ENCODE measurements at places on chromosomes 2 and 18.

DNA sequence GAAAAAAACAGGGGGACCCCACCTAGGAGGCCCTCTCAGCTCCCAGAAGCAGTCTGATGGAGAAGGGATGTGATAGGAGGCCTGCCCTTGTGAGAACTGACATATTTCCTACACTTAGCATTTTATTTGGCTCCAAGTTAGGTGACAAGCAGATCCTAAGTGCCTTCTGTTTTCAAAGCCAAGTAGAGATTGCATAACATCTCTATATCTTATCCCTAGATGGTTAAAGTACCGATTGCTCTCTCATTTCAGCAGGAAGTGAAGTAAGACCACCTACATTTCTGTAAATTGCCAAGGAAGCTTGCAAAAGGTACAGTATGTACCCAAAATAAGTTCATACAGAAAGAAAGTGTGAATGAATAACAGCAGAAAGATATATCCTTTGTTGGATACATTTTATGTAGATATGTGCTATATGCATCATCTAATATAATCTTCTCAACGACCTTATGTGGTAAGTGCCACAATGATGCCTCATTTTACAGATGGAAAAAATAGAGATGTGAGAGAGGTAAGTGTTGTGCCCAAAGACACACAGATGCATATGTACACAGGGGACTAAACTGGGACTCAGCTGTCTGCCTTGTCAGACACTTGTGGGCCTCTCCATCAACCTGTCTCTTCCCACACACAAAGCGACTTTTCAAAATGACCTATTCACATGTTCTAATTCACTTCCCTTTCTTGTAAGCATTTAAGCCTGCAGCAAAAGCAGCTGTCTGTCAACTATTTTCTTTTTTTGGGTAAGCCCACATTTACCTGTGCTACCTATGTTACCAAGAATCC, 38.9 kb downstream of the DHRS9 start:
- no peak overlapping the region for H3K4me3 ChIP-seq
- peaks cover 3% of the 10 kb centered on the region for H3K4me1 ChIP-seq
- no peak for DNase-seq

GRCh38 chr18:35653392-35654135, 72.0 kb downstream of the GALNT1 start:
- no peaks in the 10 kb centered on the region for H3K36me3 ChIP-seq
- H3K27ac ChIP-seq = no peak overlapping the region
- no peaks in the 10 kb centered on the region for H3K27me3 ChIP-seq
- H3K4me3 ChIP-seq = no peak overlapping the region
- no peak for DNase-seq

- no peak overlapping the region for H3K4me3 ChIP-seq
- peaks cover 10% of the 10 kb centered on the region for H3K4me1 ChIP-seq
- no peaks in the 10 kb centered on the region for H3K27me3 ChIP-seq
Observed at GRCh38 chr2:236724200-236724599, 154.6 kb downstream of the ACKR3 start.

DNA sequence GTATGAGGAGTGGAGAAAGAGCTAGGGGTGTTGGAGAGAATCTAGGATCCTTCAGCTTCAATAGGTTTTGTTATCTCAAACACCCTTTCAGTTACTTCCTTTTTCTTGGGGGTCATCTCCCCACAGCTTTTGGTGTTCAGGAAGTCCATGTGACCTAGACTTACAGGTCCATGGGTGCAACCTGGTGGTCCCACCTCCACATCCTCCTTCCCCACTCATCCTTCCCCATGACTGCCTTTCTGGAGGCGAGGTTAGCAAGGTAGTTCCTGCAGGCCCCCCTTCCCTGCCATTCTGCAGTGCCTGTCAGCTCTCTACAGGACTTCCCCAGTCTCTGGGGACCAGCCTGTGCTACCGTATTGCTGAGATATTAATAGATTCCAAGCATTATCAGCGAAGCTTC, 107.6 kb downstream of the TMEM17 start:
- no peaks in the 10 kb centered on the region for H3K27me3 ChIP-seq
- DNase-seq = no peak
- H3K4me3 ChIP-seq = no peak overlapping the region
- no peak overlapping the region for H3K27ac ChIP-seq
- H3K4me1 ChIP-seq = no peaks in the 10 kb centered on the region

DNA sequence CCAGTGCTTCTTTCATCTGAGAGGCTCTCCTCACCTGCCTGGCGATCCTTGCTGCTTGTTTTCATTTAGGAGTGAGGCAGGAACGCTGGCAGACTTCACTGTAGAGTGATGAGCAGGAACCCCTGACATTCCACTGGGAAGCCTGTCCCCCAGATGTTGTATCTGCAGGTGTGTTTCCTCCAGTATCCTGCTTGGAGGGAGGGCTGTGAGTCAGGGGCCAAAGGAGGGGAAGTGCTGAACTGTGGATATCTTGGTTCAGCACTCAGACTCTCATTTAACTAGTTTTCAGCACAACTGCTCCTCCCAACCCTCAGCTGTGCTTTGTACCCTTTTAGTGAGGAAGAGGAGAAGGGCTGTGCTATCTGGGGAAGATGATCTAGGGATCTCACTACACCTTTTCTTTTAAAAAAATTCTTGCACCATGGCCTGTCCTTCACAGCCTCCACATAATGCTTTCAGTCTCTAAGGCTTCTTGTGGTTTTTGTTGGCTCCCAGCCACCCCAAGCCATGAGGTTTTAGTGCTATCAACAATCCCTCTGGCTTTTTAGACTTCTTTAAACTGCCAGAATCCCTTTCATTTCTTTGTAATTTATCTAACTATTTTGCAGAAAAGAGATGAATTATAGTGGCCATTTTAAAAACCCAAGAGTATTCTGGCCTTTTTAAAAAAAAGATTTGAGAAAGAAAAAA, 11.2 kb downstream of the ANKAR start:
- DNase-seq = no peak
- H3K27me3 ChIP-seq = no peaks in the 10 kb centered on the region
- H3K36me3 ChIP-seq = no peaks in the 10 kb centered on the region
- peaks cover 9% of the 10 kb centered on the region for H3K4me1 ChIP-seq

- DNase-seq = no peak
- H3K27ac ChIP-seq = no peak overlapping the region
- H3K4me3 ChIP-seq = no peak overlapping the region
- no peaks in the 10 kb centered on the region for H3K36me3 ChIP-seq
- no peaks in the 10 kb centered on the region for H3K4me1 ChIP-seq
- H3K27me3 ChIP-seq = no peaks in the 10 kb centered on the region
Observed at GRCh38 chr2:189516546-189516945, 64.0 kb downstream of the SLC40A1 start.

- DNase-seq = no peak
- H3K4me1 ChIP-seq = peaks cover 24% of the 10 kb centered on the region
- H3K36me3 ChIP-seq = no peaks in the 10 kb centered on the region
- H3K27me3 ChIP-seq = no peaks in the 10 kb centered on the region
- no peak overlapping the region for H3K4me3 ChIP-seq
Observed at GRCh38 chr2:134305109-134305491, 51.2 kb downstream of the MGAT5 start.

- H3K27me3 ChIP-seq = no peaks in the 10 kb centered on the region
- peaks cover 31% of the 10 kb centered on the region for H3K4me1 ChIP-seq
- no peak for DNase-seq
- no peaks in the 10 kb centered on the region for H3K36me3 ChIP-seq
Observed at GRCh38 chr2:102100371-102101096, 42.0 kb upstream of the IL1R1 start.

DNA sequence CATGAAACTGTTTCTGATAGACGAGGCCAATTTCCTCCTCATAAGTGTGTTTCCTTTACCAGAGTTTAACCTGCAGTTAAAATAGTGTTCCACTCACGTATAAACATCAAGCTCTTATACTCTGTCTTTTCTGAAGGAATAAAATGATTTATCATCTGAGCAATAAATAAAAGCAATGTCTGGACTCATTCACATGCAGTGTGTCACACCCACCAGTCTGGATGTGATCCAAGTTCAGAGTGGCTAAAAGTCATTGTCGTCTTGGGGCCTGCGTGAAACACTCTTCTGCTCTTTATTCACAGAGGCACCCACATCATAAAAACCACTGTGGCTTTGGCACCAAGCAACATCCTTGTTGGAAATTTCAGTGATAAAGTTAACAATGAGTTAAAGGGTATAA, 19.5 kb upstream of the SLC9A4 start:
- no peaks in the 10 kb centered on the region for H3K36me3 ChIP-seq
- H3K27me3 ChIP-seq = no peaks in the 10 kb centered on the region
- H3K27ac ChIP-seq = no peak overlapping the region
- no peak overlapping the region for H3K4me3 ChIP-seq

GRCh38 chr18:13452388-13452811, 233.8 kb downstream of the LDLRAD4 start:
- no peaks in the 10 kb centered on the region for H3K36me3 ChIP-seq
- no peak overlapping the region for H3K4me3 ChIP-seq
- no peaks in the 10 kb centered on the region for H3K27me3 ChIP-seq

GRCh38 chr18:28151434-28151833, 25.5 kb downstream of the CDH2 start:
- no peaks in the 10 kb centered on the region for H3K4me1 ChIP-seq
- no peak for DNase-seq
- no peak overlapping the region for H3K4me3 ChIP-seq

- H3K4me1 ChIP-seq = no peaks in the 10 kb centered on the region
- no peak overlapping the region for H3K4me3 ChIP-seq
- no peak overlapping the region for H3K27ac ChIP-seq
- no peaks in the 10 kb centered on the region for H3K36me3 ChIP-seq
Observed at GRCh38 chr2:42762823-42763804, 821 bp downstream of the OXER1 start.

- no peaks in the 10 kb centered on the region for H3K36me3 ChIP-seq
- no peaks in the 10 kb centered on the region for H3K27me3 ChIP-seq
- DNase-seq = no peak
- H3K27ac ChIP-seq = no peak overlapping the region
- peaks cover 8% of the 10 kb centered on the region for H3K4me1 ChIP-seq
Observed at GRCh38 chr2:38467768-38468455, 90.8 kb upstream of the ATL2 start.

- no peak for DNase-seq
- no peaks in the 10 kb centered on the region for H3K27me3 ChIP-seq
- no peaks in the 10 kb centered on the region for H3K36me3 ChIP-seq
Observed at GRCh38 chr2:101200676-101201075, 49.5 kb upstream of the TBC1D8 start.

- H3K4me3 ChIP-seq = no peak overlapping the region
- no peak for DNase-seq
- no peaks in the 10 kb centered on the region for H3K36me3 ChIP-seq
- H3K27ac ChIP-seq = no peak overlapping the region
Observed at GRCh38 chr2:181172676-181173075, 192.3 kb downstream of the UBE2E3 start.

Measured in keratinocyte (primary cell).